IPS-NIHi11 (cell line): ENCODE measurements at places on chromosomes 12 and 14.

DNA sequence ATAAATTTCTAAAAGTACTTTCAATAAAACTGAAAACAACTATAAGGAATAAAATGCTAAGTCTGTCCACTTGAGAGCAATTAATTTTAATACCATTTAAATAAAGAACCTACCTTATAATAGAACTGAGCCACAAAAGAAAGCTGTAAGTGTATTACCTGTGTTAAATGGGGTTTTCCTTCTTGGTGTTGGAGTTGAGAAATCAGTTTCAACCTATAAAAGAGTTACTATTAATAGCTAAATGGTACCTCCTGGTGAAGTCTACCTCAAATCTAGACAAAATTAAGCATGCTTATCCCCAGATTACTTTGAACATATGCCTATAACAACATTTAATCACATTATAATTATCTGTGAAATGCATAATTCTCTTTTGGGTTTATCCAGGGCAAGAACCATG is 48.8 kb downstream of the MIS18BP1 start:
- DNase-seq = no peak

DNA sequence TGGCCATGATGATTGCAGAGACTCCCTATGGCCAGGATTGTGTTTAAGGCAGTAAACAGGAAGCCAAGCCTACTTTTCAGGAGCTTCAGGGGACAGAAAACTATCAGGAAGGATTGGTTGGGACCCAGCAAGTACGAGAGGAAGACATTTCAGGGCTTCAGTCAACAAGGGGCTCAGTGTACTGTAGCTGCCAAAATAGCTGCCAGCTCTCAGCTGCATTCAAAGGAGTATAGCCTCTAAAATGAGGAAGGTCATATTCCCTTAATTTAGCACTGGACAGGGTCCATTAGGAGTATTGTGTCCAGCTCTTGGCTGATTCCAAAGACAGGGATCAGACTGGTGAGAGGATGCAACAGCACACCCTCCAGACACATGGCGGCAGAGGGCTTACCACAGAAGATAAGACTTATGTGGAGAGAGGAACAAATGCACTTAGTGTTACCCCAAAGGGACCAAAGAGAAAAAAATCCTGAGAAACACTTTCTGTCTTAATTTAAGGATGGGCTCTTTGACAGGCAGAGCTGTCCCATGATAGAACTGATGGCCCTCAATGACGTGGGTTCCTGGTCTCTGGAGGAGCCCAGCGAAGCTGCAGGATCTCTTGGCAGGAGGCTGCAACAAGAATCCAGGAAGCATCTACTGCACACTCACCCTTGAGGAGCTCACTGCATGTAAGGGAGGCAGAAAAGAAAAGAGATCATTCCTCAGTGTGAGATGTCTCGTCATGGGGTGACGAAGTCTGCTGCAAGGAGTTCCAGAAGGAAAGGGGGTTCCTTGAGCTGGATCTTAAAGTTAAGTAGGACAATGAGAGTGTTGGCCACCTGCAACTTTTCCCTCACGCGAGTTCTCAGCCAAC is 14.8 kb downstream of the BDKRB1 start:
- no peak for DNase-seq

DNA sequence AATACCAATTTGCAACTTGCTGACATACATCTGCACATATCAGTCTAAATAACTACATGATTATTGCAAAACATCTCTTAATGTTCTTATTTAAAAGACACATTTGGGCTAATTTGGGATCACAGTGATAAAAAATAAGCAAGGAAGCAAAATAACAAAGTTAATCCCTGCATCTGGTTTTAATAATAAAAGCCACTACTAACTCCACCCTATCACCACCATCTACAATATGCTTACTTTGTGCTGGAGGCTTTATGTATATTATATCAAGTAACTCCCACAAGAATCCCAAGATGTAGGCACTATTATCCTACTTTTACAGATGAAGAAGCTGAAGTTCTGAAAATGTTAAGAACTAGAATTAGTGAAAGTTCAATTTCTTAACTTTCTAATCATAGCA is 45.7 kb downstream of the TAOK3 start:
- DNase-seq = no peak

DNA sequence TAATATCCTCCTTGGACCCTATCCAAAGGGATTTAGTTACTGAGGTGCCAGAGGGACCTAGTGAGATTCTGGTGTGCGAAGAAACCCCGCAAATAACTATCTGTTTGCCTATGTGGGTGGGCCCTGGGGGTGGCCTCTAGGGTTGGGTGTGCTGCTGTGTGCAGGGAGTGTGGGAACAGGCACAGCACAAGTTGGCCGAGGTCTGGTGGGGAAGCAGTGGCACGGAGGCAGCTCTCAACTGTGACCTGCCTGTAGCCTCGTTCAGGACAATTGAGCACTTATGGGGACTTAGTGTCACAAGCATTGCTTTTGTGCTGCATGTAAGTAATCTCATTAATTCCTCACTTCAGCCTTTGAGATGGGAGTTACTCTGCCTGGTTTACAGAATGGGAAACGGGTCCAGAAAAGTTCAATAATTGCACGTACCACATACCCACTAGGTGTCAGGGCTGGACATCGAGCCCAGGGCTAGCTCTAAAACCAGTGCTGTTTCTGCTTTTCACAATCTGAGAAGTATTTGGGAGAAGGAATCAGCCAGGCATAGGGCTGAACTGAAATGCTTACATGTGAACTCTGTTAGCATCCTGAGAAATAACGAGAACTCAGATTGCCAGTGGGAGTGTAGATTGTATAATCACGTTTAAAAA is 58.8 kb downstream of the TECPR2 start:
- no peak for DNase-seq

DNA sequence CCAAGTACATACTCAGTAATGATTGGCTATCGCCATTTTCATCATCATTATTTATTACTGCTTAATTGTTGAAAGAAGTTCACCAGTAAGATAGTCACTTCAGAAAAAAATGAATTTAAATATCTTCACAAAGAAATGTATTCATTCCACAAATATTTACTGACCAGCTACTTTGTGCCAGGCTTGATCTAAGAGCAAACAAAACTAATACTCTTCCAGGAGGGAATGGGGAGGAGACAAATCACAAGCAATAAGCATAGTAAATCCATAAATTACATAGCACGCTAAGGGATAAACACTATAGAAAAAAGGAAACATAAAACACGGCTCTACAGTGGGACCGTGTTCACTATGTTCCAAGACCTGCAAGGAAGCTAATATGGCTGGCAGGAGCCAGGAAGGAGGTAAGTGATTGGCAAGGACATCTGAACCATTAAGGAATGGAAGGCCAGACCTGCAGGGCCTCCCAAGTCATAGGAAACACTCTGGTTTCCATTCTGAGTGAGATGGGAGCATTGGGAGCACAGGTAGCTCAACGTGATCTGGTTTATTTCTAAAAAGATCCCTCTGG is 27.5 kb downstream of the ITPR2 start:
- DNase-seq = no peak

DNA sequence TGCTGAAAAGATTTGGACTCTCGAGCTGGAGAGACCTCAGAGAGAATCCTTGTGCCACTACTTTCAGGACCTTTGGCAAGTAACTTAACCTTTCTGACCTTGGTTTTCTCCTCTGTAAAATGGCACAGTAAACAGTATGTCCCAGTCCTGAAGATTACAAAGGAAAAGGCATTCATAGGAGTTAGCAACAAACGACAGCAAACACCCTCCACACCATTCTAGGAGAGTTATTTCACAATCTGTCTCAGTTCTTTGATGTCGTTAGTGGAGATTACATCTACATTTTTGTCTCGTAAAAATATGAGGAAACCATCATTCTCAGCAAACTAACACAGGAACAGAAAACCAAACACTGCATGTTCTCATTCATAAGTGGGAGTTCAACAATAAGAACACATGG is 205.7 kb downstream of the ITPR2 start:
- no peak for DNase-seq

DNA sequence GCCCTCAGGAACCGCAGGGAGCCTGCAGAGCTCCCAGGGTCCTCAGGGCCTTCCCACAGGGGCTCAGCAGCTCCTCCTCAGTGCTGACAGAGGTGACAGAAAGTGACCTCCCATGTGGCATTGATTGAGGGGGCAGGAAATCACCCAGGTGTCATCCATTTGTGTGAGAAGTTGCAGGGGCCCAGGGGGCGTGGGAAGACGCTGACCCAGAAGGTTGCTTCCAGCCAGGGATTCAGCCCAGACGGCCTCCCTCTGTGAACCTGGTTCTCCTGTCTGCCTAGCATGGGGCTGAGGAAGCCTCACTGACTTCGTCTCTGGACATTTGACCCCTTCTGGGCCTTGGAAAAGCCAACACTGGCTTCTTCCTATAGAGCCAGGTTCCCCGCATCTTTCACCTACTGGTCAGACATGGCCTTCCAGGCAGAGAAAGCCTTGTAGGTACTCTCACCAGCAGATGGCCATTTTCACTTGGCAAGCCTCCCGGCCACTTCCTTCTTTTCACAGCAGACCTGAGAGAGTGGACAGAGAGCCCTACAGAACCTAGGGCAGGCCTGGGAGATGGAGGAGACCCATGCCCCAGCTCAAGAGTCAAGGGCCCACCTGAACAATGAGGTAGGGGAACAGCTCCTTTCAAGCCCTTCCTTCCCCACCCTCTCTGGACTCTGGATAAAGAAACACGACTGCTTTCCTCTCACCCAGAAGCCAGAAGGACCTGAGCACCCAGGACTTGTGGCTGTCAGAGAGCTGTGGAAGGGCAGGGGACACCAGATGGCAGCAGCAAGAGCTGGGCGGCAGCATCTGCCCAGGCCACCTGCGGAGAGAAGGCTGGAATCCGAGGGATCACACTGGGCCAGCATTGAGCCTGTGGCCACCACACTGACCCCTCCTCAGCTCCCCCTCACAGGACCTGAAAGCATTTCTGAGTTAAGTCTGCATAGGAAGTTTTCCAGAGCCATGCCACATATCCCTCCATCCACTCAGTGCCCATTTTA is 377.8 kb downstream of the DPF3 start:
- no peak for DNase-seq

DNA sequence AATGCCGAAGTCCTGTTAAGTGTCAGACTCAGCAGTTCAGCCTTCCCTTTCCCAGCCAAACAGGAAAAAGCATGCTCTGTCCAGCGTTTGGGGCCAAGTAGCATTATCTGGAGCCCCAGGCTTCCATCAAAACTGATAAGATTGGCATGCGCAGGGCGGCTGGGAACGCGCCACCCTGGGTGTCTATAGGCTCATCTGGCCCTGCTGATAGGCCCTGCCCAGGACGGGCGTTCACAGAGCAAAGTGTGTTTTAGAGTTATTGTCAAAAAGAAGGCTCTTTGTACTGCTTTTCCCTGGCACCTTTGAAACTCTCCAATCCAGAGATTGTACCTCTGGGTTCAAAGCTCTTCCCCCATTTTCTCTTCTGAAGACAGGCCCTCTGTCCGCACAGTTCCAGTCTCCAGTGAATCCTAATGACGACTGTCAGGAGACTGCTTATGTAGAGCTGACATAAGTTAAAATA is at the start of gene ART4:
Gene ART4 (minus strand): TSS at position 102 of the 463 bp plus-strand sequence. CDS start 413 bp downstream, outside the sequence.
- DNase-seq = no peak

DNA sequence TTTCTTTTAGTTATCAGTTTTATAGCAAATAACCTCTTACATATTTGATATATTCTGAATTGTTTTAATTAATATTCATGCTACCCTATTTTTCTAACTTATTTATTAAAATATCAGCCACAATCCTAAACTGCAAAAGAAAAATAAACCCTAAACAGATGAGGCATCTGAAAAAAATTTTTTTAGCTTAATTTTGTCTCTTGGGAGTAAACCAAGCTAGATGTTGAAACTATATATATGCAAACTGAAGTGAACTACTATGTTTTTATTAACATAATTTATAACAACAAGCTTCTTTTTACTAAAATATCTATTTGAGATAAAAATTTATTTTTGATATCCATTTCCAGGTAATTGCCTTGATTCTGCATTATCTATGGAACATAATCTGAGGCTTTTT is 87.6 kb downstream of the PTPRQ start:
- no peak for DNase-seq

DNA sequence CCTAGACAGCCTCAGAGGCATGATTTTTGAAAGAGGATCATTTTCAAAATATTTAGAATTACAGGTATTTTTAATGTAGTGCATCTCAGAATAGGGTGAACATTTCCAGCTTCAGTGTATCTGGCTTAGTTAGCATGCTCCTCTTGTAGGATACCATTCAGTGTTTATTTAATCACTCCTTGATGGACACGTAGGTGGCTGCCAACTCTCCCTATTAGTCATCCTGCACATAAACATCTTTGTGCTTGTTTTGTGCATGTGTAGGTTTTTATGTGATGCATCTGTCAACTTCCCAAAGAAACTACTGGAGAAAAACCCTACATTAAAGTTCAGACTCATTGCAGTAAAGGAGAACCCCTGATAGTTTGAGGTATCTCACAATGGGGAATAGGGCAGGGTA is 52.5 kb upstream of the RBM19 start:
- DNase-seq = no peak

- DNase-seq = no peak
Measured at GRCh38 chr12:94732367-94732990, 82.1 kb upstream of the TMCC3 start.

GRCh38 chr14:35292770-35293561 is 784 bp downstream of the PSMA6 start:
- DNase-seq = no peak

DNA sequence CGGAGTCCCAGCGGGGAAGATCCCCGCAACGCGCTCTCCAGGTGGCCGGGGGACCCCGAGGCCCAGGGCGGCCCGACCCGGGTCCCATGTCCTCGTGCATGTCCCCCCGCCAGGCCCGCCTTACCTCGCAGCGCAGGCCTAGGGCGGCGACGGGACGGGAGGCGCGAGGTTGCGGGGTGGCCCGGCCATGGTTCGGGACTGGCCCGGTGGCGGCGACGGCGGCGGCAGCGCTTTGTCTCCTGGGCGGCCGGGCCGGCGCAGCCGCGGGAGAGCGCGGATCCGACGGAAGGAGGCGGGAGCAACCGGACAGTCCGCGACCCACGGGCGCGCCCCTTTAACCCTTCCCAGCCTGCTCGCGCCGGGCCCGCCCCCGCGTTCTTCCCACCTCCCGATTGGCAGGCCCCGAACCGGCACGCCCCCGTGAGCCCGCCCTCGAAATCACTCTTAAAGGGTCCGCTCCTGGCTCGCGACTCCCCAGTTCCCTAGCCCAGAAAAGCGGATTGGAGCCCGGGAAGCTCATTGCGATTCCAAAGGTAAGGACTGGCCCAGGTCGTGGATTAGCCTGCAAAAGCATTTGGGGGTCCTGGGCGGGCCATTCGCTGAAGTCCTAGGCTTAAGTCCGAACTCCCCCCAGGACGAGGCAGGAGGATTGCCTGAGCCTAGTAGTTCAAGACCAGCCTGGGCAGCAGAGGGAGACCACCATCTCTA is at the start of gene PHETA1:
Gene PHETA1 (minus strand): TSS at position 308 of the 708 bp plus-strand sequence. CDS start 5,668 bp downstream, outside the sequence.
- DNase-seq = peak; percentile 98

DNA sequence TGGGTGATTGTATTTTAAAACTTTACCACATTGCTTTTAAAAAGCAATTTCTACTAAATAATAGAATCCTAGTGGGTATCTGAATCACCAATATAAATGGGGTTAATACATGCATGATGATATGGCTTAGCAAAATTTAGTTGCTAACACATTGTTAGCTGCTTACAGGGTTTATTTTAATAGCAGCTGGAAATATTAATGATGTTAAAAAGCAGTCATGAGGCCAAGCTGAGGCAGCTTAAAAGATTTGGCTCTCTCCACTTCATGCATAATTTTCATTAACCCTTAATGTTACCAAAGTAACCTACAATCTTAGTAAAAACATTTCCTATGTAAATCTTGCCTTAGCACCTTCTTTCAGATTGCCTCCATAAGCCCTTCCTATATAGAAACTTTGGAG is 49.2 kb upstream of the CNOT2 start:
- no peak for DNase-seq

GRCh38 chr14:61279082-61279481 is 2.1 kb downstream of the TMEM30B start:
- no peak for DNase-seq

GRCh38 chr12:56256326-56256960 is 1.7 kb downstream of the ANKRD52 start:
- DNase-seq = peak; percentile 59

GRCh38 chr12:9361879-9362326 is 153.7 kb upstream of the PZP start:
- no peak for DNase-seq
